ENCODE measurements at places on chromosomes 3 and 15. TPM values are rescaled to one million over a fixed set of nuclear protein-coding genes. Genes with fewer than 3 reads are reported as not detected.

Gene TMEM40
- not detected for total RNA-seq

Gene DISP2
- 3.9 TPM for total RNA-seq

Gene BUB1B
- 0.20 TPM for total RNA-seq

Gene TLR9
- total RNA-seq: not detected

Gene DUOX1
- 313 TPM for total RNA-seq

Gene ERICH6
- 0.27 TPM for total RNA-seq

Gene LSM3
- 15.6 TPM for total RNA-seq

Gene GOLGA8T
- 1.3 TPM for total RNA-seq

Gene CAND2
- total RNA-seq: 13.2 TPM

Gene WDR82
- 72.3 TPM for total RNA-seq

Gene SLC51B
- total RNA-seq: not detected

Gene ARRDC4
- total RNA-seq: 48.6 TPM

Gene TM4SF4
- not detected for total RNA-seq

Gene PLSCR5
- total RNA-seq: not detected

Gene ADAMTS7
- 1.7 TPM for total RNA-seq

Gene SLC22A13
- total RNA-seq: not detected

Gene GPR87
- total RNA-seq: not detected

Gene TF
- total RNA-seq: 0.15 TPM

Gene TP63
- not detected for total RNA-seq

Gene THAP10
- total RNA-seq: 4.8 TPM

Gene IL12A
- total RNA-seq: not detected

All from thyroid gland (tissue), 4 donors.